ENCODE measurements at places on chromosomes 2 and 18. TPM values are rescaled to one million over a fixed set of nuclear protein-coding genes. Genes with fewer than 3 reads are reported as not detected.

GRCh38 chr2:105545730-105546627 lies 147.1 kb upstream of the FHL2 start:
- peak; percentile 78 for DNase-seq
- peaks cover 15% of the 10 kb centered on the region for H3K4me1 ChIP-seq
- H3K4me3 ChIP-seq, result no peak overlapping the region
- H3K36me3 ChIP-seq, result no peaks in the 10 kb centered on the region

- no peak for DNase-seq
- H3K4me3 ChIP-seq, result no peak overlapping the region
- H3K27ac ChIP-seq, result no peak overlapping the region
- H3K4me1 ChIP-seq, result no peaks in the 10 kb centered on the region
- peaks cover 7% of the 10 kb centered on the region for H3K36me3 ChIP-seq
Observed at GRCh38 chr2:203361922-203362321, 33.7 kb downstream of the ABI2 start.

- DNase-seq, result no peak
- H3K36me3 ChIP-seq, result peaks cover 27% of the 10 kb centered on the region
Observed at GRCh38 chr18:13493079-13493478, 233.3 kb downstream of the FAM210A start.

DNA sequence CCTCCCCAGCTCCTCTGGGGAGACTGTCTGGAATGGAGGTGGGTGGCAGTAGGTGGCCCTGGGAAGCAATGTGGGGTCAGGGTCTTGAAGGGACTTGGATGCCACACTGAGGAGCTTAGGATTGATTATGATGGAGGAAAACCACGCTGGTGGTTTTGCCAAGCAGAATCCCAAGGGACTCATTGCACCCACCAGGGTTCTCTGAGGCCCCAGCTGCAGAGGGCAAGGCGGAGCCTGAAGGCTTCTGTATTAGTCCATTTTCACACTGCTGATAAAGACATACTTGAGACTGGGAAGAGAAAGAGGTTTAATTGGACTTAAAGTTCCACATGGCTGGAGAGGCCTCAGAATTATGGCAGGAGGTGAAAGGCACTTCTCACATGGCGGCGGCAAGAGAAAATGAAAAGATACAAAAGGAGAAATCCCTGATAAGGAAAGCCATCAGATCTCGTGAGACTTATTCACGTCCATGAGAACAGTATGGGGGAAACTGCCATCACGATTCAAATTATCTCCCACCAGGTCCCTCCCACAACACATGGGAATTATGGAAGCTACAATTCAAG lies 87.2 kb upstream of the YWHAQ start:
- H3K27me3 ChIP-seq, result no peaks in the 10 kb centered on the region
- H3K4me3 ChIP-seq, result no peak overlapping the region
- no peak overlapping the region for H3K27ac ChIP-seq
- H3K4me1 ChIP-seq, result peaks cover 4% of the 10 kb centered on the region
- no peak for DNase-seq
- H3K36me3 ChIP-seq, result no peaks in the 10 kb centered on the region

DNA sequence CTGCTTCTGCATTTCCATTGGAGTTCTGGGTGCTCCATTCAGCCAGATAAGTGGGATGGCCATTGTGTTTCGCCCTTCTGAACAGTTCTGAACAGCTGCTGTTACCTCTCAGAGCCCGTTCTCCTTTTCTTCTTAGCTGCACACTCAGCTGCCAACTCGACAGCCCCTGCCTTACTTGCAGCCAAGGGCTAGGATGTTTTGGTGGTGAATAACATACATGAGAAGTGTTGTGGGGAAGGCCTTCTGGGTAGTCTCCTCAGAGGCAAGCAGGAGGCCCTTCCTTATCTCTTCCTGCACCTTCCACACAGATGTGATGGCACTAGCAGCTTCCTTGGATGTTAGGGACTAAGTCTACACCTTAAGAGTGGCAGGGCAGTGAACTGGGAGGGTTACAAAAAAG lies 138.4 kb upstream of the NOSTRIN start:
- H3K36me3 ChIP-seq, result peaks cover 2% of the 10 kb centered on the region
- peaks cover 18% of the 10 kb centered on the region for H3K4me1 ChIP-seq
- H3K27ac ChIP-seq, result no peak overlapping the region
- H3K27me3 ChIP-seq, result no peaks in the 10 kb centered on the region
- no peak for DNase-seq
- no peak overlapping the region for H3K4me3 ChIP-seq

SERPINB11 gene
- total RNA-seq, result not detected

KRTCAP3 gene
- total RNA-seq, result 8.3 TPM

C2orf66 gene
- 0.20 TPM for total RNA-seq

DNA sequence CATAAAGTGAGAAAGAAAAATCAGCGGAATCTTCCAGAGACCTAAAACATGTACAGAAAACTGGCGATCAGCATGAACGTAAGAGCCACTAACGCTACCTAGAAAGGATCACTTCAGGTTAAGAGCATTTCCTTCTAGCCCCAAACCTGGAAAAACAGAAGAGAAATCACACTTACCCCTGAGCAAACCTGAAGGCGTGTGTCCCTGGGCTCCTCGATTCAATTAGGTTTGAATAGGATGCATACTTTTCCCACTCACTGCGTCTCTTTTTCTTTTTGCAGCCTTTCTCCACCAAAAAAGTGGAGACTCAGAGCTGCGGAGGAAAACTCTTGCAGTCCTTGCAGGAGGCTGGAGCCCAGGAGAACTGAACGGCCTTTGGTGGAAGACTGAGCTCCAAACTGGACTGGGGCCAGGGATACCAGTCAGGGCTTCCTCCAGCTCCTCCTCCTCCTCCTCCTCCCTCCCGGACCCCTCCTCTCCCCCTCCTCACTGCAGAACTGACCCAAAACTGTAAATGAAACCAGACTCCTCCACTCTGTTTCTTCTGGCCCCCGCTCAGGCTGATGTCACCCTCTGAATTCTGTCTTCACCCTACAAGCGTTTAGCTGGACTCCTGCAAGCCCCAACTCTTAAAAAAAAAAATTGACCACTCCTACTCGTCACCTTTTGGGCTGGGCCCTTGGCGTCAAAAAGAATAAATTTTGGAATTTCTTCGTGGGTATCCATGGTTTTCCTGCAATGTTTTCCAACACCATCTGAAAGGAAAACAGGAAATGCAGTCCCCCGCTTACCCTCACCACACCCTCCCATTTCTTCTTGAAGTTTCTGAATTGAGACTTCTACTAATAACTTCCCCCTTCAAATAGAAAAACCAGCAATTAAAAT lies at the start of gene COL6A3:
TSS of gene COL6A3 (minus strand) at position 388 of the 885 bp plus-strand sequence. CDS start 17,347 bp downstream, outside the sequence.
- no peaks in the 10 kb centered on the region for H3K4me1 ChIP-seq
- no peaks in the 10 kb centered on the region for H3K27me3 ChIP-seq
- H3K36me3 ChIP-seq, result no peaks in the 10 kb centered on the region
- no peak within 1 kb of the TSS for H3K27ac ChIP-seq
- DNase-seq, result no peak
- H3K4me3 ChIP-seq, result no peak within 1 kb of the TSS

DNA sequence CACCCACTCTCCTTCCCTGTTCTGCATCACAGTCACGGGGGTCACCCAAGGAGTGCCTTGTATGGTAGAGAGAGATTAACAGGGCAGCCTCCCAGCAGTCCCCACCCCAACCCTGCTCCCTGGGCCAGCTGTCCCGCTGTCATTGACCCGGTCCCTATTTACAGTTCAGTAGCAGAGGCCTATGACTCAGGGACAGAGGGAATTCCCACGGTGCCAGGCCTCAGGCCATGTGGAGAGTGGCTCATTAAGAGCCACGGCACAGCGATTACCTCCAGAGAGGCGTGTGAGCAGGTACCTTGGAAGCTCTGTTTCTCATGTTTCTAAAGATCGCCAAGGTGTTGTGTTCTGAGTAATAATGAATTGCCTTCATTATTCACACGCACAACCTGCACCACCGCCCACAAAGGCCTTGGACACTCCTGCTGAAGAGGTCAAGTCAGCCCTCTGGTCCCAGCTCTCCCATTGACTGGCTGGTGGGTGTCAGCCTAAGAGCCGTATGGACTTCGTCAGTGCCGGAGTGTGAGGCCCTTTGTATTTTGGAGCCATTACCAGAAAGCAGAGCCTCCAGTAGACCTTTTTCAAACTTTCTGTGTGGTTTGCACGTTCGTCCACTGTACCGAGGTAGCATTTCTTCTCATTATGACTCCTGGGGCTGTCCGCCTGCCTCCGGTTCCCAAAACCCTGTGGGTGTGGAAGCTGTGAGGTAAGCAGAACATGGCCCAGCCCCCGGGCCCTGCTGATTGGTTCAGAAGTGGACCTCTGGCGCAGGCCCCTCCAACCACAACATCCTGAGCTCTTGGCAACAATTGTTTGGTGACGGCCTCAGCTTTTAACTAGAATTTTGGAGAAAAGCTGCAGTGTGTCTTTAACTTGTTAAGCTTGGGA lies 47.0 kb downstream of the SERTAD2 start:
- DNase-seq, result peak; percentile 88
- peaks cover 25% of the 10 kb centered on the region for H3K4me1 ChIP-seq
- peaks cover 4% of the 10 kb centered on the region for H3K36me3 ChIP-seq

DNA sequence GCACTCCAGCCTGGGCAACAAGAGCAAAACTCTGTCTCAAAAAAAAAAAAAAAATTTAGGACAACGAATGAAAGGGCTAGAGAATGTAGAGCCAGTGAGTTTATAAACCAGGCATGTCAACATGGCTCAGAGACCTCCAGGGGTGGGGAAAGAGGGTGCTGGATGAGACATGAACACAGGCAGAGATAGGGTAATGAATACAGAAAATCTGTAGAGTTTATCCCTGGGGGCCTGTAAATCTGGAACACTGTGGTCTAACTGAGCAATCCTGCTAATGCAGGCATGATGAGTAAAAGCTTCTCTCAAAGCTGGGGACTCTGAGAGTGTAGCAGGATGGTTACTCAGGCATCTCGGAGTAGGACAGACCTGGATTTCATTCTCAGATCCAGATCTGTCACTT lies 59.2 kb upstream of the IGFBP2 start:
- no peak for DNase-seq
- no peak overlapping the region for H3K4me3 ChIP-seq
- H3K4me1 ChIP-seq, result peaks cover 10% of the 10 kb centered on the region
- no peak overlapping the region for H3K27ac ChIP-seq
- no peaks in the 10 kb centered on the region for H3K36me3 ChIP-seq

M1AP gene
- total RNA-seq, result not detected

DNA sequence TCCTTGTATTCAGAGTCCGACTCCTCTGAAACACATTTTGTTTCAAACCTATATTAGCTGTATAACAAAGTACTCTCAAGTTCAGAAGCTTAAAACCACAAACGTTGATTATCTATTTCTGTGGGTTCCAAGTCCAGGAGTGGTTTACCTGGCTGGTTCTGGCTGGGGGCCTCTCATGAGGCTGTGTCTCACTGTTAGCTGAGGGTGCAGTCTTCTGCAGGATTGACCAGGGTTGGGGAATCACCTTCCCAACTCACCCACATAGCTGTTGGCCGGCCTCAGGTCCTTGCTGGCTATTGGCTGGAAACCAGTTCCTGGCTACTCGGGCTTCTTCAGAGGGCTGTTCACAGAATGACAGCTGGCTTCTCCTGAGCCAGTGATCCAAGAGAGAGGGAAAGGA lies 18.0 kb upstream of the ATIC start:
- no peaks in the 10 kb centered on the region for H3K27me3 ChIP-seq
- no peaks in the 10 kb centered on the region for H3K4me1 ChIP-seq
- no peak for DNase-seq
- H3K27ac ChIP-seq, result no peak overlapping the region
- H3K4me3 ChIP-seq, result no peak overlapping the region
- H3K36me3 ChIP-seq, result no peaks in the 10 kb centered on the region

GRCh38 chr2:181420259-181421130 lies 36.7 kb upstream of the ITGA4 start:
- no peaks in the 10 kb centered on the region for H3K27me3 ChIP-seq
- H3K27ac ChIP-seq, result peak overlapping the region; percentile 6
- peaks cover 20% of the 10 kb centered on the region for H3K4me1 ChIP-seq
- H3K36me3 ChIP-seq, result no peaks in the 10 kb centered on the region
- no peak overlapping the region for H3K4me3 ChIP-seq

DNA sequence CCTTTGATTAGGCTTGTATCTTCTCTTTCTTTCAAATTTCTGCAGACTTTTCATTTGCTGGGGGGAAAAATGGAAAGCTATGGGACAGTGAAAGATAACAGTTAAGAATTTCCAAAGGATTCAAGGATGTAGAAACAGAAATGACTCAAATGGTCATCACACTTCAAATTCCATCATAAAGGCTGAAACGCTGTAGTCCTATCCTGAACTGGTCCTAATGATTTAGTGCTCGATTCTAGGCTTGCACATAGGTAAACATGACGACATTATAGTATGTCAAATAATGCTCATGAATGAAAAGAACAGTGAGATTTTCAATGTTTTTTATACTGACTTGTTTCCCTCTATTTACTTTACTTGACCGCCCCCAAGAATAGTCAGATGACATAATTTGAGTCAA lies 15.7 kb upstream of the MMADHC start:
- H3K36me3 ChIP-seq, result no peaks in the 10 kb centered on the region
- peaks cover 11% of the 10 kb centered on the region for H3K4me1 ChIP-seq

- no peaks in the 10 kb centered on the region for H3K27me3 ChIP-seq
- peaks cover 2% of the 10 kb centered on the region for H3K4me1 ChIP-seq
- H3K36me3 ChIP-seq, result peaks cover 34% of the 10 kb centered on the region
Observed at GRCh38 chr2:203280428-203281064, 41.7 kb downstream of the CYP20A1 start.

TRIM43 gene
- total RNA-seq, result not detected

DNA sequence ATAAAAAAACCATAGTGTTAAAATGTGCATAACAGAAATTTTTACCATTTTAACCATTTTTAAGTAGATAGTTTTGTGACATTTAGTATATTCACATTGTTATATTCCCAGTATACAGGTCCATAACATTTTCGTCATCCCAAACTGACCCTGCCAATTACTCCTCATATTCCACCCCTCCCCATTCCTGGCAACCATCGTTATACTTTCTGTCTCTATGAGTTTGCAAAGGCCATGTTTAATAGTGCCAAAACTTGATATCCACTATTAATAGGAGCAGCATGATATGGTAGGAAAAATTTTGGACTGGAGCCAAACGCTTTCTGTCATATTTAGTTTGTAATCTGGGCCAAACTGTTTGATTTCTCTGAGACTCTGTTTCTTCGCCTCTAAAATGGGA lies 30.9 kb downstream of the PLCL1 start:
- no peak for DNase-seq
- peaks cover 16% of the 10 kb centered on the region for H3K36me3 ChIP-seq
- H3K4me1 ChIP-seq, result peaks cover 35% of the 10 kb centered on the region
- H3K27ac ChIP-seq, result no peak overlapping the region

DNA sequence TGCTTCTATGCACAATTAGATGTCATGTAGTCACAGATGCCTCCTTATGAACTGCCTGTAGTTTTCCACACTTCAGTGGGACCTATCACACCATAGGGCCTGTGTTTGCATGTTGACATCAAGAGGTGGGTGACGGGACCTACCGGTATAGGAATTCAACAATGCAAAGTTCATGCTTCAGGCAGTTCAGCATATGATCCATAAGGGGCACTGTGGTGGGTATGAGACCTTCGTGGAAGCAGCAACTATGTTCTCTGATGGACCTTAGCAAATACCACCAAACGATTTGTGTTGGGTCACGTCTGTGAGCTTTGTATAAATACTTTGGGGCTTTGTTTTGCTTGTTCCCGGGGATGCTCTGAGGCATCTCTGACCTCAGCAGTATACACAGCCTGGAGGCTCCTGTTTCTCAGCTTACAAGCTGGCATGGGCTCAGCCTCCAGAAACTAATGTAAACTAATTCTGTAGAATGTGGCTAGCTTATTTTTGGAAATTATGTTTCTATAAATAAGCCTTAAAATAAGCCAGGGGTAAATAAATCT lies 111.6 kb downstream of the DTNA start:
- DNase-seq, result no peak
- no peaks in the 10 kb centered on the region for H3K36me3 ChIP-seq
- no peak overlapping the region for H3K27ac ChIP-seq
- peaks cover 3% of the 10 kb centered on the region for H3K27me3 ChIP-seq
- no peaks in the 10 kb centered on the region for H3K4me1 ChIP-seq

Data from activated CD4-positive, alpha-beta T cell treated with anti-CD3 and anti-CD28 coated beads, Interleukin-2, amount 10 ng/mL, durations not matched to agents 7 days and 5 days (primary cell).